Glutamatergic neuron (in vitro differentiated cells): ENCODE measurements at places on chromosomes 11 and 22. TPM values are rescaled to one million over a fixed set of nuclear protein-coding genes. Genes with fewer than 3 reads are reported as not detected.

- H3K4me1 ChIP-seq, result no peaks in the 10 kb centered on the region
- H3K4me3 ChIP-seq, result no peak overlapping the region
- no peaks in the 10 kb centered on the region for H3K36me3 ChIP-seq
- no peaks in the 10 kb centered on the region for H3K27me3 ChIP-seq
- DNase-seq, result no peak
- no peak overlapping the region for H3K27ac ChIP-seq
These were observed 279.9 kb downstream of the DLG2 start for GRCh38 chr11:85347291-85347690.

DNA sequence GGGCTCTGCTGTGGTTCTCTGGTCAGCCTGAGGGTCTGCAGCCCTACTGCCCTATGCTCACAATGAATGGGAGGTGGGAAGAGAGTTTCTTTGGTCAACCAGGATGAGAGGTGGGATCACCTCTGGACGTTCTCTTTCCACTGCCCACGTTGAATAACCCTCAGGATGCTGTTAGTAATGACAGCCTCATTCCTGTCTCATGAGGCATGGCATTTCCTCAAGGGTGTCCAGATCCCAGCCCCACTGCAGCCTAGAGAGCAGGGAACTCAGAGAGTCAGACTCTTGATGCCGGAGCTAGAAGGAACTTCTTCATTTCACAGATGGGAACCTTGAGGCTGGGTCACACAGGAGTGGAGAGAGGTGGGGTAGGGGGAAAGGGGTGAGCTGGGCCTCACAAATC is 196.0 kb downstream of the CEP164 start:
- H3K4me3 ChIP-seq, result no peak overlapping the region
- peaks cover 8% of the 10 kb centered on the region for H3K36me3 ChIP-seq
- H3K27ac ChIP-seq, result no peak overlapping the region
- peaks cover 6% of the 10 kb centered on the region for H3K27me3 ChIP-seq
- peaks cover 21% of the 10 kb centered on the region for H3K4me1 ChIP-seq

- H3K36me3 ChIP-seq, result no peaks in the 10 kb centered on the region
- peak; percentile 76 for DNase-seq
- H3K4me3 ChIP-seq, result peak overlapping the region; percentile 83
- no peak overlapping the region for H3K27ac ChIP-seq
- H3K27me3 ChIP-seq, result peaks cover 9% of the 10 kb centered on the region
These were observed 28.1 kb upstream of the FBXO3 start for GRCh38 chr11:33802194-33802950.

GRCh38 chr11:1178906-1179305 is 21.2 kb downstream of the MUC5AC start:
- H3K27ac ChIP-seq, result no peak overlapping the region
- H3K36me3 ChIP-seq, result no peaks in the 10 kb centered on the region
- H3K4me1 ChIP-seq, result peaks cover 2% of the 10 kb centered on the region
- H3K27me3 ChIP-seq, result peaks cover 5% of the 10 kb centered on the region
- no peak overlapping the region for H3K4me3 ChIP-seq
- peak; percentile 11 for DNase-seq

GRCh38 chr22:38758276-38758945 is 2.6 kb upstream of the SUN2 start:
- H3K27me3 ChIP-seq, result peaks cover 16% of the 10 kb centered on the region
- peaks cover 35% of the 10 kb centered on the region for H3K4me1 ChIP-seq
- H3K27ac ChIP-seq, result peak overlapping the region; percentile 88
- DNase-seq, result peak; percentile 77

GRCh38 chr11:27865105-27865504 is 164.8 kb upstream of the BDNF start:
- no peak overlapping the region for H3K27ac ChIP-seq
- no peaks in the 10 kb centered on the region for H3K27me3 ChIP-seq
- no peak for DNase-seq
- H3K4me1 ChIP-seq, result no peaks in the 10 kb centered on the region
- H3K4me3 ChIP-seq, result no peak overlapping the region

Gene OR51B2
- not detected for total RNA-seq

Gene GAL
- 37.6 TPM for total RNA-seq

Gene WNT7B
- total RNA-seq, result 0.37 TPM

Gene RTN4R
- total RNA-seq, result 38.3 TPM

Gene CAT
- total RNA-seq, result 22.9 TPM

- no peak overlapping the region for H3K4me3 ChIP-seq
- H3K27me3 ChIP-seq, result peaks cover 6% of the 10 kb centered on the region
- H3K4me1 ChIP-seq, result no peaks in the 10 kb centered on the region
- DNase-seq, result no peak
- no peak overlapping the region for H3K27ac ChIP-seq
- peaks cover 14% of the 10 kb centered on the region for H3K36me3 ChIP-seq
These were observed 672.5 kb downstream of the BRD1 start for GRCh38 chr22:49155039-49155769.

DNA sequence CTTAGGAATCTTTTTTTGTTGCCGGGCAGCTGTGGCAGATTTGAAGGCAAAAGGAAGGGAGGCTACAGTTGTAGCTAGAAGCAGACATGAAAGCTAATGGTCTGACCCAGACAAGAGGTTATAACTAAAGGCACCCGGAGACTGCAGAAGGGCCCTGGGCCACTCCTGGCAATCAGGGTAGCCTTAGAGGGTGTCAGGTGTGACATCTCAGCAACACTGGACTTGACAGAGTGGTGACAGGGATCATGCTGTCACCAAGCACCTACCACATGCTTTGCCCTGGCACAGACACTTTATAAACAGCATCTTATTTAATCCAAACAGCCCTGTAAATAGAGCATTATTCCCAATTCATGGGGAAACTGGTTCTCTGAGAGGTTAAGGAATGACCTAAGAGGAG is 25.7 kb downstream of the TUB start:
- no peak overlapping the region for H3K27ac ChIP-seq
- peaks cover 2% of the 10 kb centered on the region for H3K27me3 ChIP-seq
- no peak overlapping the region for H3K4me3 ChIP-seq
- H3K4me1 ChIP-seq, result no peaks in the 10 kb centered on the region

Gene TNKS1BP1
- 198 TPM for total RNA-seq

Gene HOATZ
- not detected for total RNA-seq

GRCh38 chr11:10606536-10607208 is 38.2 kb upstream of the LYVE1 start:
- H3K27me3 ChIP-seq, result peaks cover under 1% of the 10 kb centered on the region
- no peak for DNase-seq
- peaks cover 5% of the 10 kb centered on the region for H3K4me1 ChIP-seq

Gene ALKBH3
- total RNA-seq, result 30.4 TPM

Gene SLC5A12
- total RNA-seq, result 0.66 TPM

- H3K27me3 ChIP-seq, result peaks cover 17% of the 10 kb centered on the region
- H3K36me3 ChIP-seq, result no peaks in the 10 kb centered on the region
- H3K4me3 ChIP-seq, result peak overlapping the region; percentile 84
- H3K4me1 ChIP-seq, result peaks cover 20% of the 10 kb centered on the region
These were observed 2.3 kb downstream of the POLR2L start for GRCh38 chr11:839875-840617.

GRCh38 chr11:82321206-82321605 is 412.5 kb downstream of the FAM181B start:
- peak overlapping the region; percentile 67 for H3K27ac ChIP-seq
- no peak overlapping the region for H3K4me3 ChIP-seq
- peak; percentile 42 for DNase-seq
- no peaks in the 10 kb centered on the region for H3K36me3 ChIP-seq

Gene OR11H1
- not detected for total RNA-seq

- H3K4me3 ChIP-seq, result no peak overlapping the region
- peaks cover 13% of the 10 kb centered on the region for H3K36me3 ChIP-seq
- no peak for DNase-seq
- H3K27me3 ChIP-seq, result no peaks in the 10 kb centered on the region
- H3K4me1 ChIP-seq, result peaks cover 10% of the 10 kb centered on the region
- no peak overlapping the region for H3K27ac ChIP-seq
These were observed 6.2 kb downstream of the APIP start for GRCh38 chr11:34909955-34910354.

- DNase-seq, result no peak
- no peaks in the 10 kb centered on the region for H3K36me3 ChIP-seq
- peaks cover 13% of the 10 kb centered on the region for H3K4me1 ChIP-seq
- H3K27ac ChIP-seq, result no peak overlapping the region
- no peak overlapping the region for H3K4me3 ChIP-seq
These were observed 1.6 kb upstream of the FXYD2 start for GRCh38 chr11:117826190-117826570.

Gene RIC3
- 34.4 TPM for total RNA-seq

- H3K27ac ChIP-seq, result peak overlapping the region; percentile 87
- no peaks in the 10 kb centered on the region for H3K36me3 ChIP-seq
- H3K4me1 ChIP-seq, result peaks cover 23% of the 10 kb centered on the region
These were observed 88.5 kb downstream of the GRAMD1B start for GRCh38 chr11:123518496-123519054.

Gene GGA1
- 104 TPM for total RNA-seq

Gene ARHGAP20
- not detected for total RNA-seq

DNA sequence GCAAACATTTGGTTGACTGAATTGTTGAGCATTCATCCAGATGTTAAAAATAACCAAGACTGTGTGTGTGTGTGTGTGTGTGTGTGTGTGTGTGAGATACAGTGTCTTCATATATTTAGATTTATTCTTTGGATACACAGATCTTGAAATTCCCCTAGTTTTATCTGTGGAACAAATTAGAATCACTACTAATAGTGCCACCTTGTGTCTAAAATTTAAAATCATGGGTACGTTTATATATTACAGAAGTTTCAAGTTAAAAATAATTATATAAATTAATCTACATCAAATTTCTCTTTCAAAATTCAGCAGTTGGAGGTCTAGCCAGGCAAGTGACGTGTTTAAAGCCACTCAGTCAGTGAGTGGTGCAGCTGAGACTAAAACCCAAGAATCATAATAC is 1566.2 kb upstream of the TENM4 start:
- no peak for DNase-seq
- no peaks in the 10 kb centered on the region for H3K36me3 ChIP-seq
- H3K27ac ChIP-seq, result no peak overlapping the region
- no peaks in the 10 kb centered on the region for H3K4me1 ChIP-seq
- H3K27me3 ChIP-seq, result no peaks in the 10 kb centered on the region

Gene C11orf97
- not detected for total RNA-seq
